ENCODE measurements at places on chromosomes 4 and X.
A peak's percentile ranks its signal among the peaks of the same experiment; 100 is the strongest.

DNA sequence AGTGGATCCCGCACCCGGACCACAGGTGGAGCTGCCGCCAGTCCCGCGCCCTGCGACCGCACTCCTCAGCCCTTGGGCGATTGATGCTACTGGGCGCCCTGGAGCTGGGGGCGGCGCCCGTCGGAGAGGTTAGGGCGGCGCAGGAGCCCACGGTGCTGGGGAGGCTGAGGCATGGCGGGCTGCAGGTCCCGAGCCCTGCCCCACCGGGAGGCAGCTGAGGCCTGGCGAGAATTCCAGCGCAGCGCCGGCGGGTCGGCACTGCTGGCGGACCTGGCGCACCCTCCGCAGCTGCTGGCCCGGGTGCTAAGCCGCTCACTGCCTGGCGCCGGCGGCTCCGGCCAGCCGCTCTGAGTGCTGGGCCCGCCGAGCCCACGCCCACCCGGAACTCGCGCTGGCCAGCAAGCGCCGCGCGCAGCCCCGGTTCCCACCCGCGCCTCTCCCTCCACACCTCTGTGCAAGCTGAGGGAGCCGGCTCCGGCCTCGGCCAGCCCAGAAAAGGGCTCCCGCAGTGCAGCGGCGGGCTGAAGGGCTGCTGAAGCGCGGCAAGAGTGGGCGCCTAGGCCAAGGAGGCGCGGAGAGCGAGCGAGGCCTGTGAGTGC is 1256.5 kb downstream of the STIM2 start:
- DNase-seq: no peak

DNA sequence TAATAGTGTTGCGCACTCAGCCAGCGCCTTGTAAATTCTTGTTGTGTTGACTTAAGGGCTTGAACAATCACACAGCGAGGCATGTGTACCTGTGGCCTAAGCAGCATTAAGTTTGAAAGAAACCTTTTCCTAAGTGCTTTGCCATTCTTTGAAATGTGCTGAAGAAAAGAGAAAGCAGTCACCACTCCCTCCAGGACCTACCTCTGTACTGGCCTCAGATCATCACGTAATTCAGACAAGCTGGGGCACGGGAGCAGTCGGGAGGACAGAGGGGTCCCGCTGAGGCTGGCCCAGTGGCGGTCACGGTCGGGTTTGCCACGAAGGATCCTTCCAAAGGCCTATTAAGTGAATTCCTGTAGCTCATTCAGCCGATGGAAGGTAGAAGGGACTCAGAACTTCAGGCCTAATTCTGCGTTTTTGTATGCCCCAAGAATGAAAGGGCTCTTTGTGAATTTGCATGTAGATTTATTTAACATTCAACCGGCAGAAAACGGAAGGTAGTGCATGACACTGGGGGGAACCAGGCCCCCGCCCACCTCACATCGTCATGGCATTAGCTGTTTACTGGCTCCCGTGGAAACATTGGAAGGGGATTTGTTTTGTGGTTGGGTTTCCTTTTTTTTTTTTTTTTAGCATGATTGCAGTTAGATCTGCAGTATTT is 106.3 kb downstream of the TRAPPC11 start:
- peak; percentile 61 for DNase-seq

DNA sequence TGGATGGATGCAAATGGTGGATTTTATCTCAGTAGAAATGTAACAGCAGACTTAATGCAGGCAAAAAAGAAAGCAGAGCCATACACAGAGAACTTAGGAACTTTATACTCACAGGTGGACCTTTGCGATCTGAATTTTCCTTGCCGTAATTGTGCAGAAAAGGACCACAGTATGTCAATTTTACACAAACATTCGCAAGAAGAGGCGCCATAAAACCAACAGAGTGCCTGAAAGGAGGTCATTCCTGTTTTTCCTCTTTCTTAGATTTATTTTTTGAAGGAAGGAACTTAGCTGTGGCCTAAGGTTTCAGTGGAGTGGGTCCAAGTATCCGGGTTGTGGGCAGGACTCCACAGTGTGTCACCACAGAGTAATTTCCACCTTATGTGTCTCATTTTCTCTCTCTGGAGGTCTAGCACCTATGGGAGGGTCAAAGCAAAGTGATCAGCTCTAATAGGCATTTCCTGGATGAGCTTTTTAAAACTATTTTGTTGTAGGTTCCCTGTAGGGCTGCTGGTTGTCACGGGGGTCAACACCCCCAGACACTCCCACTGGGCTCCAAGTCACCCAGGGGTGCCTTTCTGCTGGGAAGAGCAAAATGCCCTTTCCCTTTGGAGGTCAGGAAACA is 24.7 kb upstream of the PBDC1 start:
- no peak for DNase-seq

DNA sequence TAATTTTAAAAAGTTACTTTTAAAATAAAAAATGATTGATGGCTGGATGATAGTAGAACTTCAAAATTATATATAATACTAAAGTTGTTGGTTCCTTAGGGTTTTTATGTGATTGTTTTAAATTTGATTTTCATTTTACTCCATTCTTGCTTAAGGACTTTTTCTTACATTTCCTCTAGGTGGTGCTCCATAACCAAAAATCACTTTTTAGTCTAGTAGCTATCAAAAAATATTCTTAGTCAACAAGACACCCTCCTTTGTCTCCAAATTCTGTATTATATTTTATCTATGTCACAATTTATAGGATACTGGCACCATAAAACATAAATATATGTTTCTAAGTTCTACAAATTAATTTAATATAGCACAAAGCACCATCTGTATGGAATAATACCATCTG is 67.2 kb upstream of the BRWD3 start:
- no peak for DNase-seq

GRCh38 chr4:22962295-22962694 is 269.6 kb downstream of the GBA3 start:
- no peak for DNase-seq

DNA sequence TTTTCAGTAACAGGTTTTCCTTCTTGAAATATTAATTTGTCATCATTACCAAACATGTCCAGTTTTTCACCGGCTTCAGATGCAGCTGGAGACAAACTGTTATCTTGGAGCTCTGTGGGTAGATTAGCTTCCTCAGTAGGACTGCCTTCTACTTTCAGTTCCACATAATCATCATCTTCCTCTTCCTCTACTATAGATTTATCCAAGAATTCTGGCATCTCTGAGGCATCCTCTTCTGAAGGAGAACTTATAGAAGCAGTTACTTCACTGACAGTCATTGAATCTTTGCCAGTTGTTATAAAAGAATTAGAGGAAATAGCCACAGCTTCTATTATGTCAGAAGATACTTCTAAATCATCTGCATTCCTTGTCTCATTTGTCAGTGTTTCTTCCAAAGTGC is 162.9 kb downstream of the LRBA start:
- no peak for DNase-seq

DNA sequence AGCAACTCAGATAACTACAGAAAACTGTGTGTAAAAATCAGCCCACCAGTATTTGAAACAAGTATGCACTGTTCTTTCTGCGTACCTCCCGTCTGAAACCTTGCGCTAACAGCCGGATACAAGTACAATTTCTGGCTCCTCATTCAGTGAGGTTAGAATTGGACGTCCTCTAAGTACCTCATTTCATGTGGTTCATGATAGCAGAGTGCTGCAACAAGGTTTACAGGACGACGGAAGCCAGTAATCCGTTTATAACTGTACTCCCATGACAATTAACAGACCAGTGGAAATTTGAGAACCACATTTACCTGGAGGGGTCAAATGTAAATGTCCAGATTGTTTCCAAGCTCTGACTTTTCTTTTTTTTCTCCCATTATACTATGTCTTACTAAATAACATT is 52.9 kb upstream of the TENM3 start:
- DNase-seq: no peak

GRCh38 chr4:175823015-175823742 is 11.1 kb upstream of the GPM6A start:
- no peak for DNase-seq

DNA sequence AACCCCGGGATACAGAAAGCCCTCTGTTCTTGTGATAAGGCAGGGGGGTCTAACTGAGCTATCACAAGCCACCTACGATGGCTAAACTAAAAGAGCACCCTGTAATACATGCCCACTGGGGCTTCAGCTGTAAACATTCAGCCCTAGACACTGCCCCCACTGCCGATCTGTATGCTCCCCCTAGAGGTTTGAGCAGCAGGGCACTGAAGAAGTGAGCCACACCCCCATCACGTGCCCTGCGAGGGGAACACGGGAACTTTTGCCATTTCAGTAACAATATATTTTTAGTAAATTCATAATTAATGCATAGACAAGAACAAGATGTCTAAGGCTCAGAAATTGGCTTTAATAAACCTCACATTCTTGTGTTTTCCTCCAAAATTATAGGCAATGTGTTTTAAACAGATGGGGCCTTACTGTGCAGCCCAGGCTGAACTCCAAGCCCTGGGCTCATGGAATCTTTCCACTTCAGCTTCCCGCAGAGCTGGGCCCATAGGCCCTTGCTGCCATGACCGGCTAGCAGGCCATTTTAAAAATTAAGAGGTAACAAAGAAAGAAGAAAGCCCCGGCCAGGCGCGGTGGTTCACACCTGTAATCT is 235.3 kb upstream of the SFRP2 start:
- DNase-seq: no peak

GRCh38 chrX:152997337-152997736 is 3.4 kb upstream of the PNMA5 start:
- DNase-seq: no peak

- DNase-seq: no peak
These were observed 24.9 kb downstream of the PCDH7 start for GRCh38 chr4:30744957-30745640.

- DNase-seq: no peak
These were observed 401.8 kb downstream of the PABPC4L start for GRCh38 chr4:133799717-133800315.

GRCh38 chr4:11028334-11028733 is 343.8 kb upstream of the CLNK start:
- DNase-seq: no peak

DNA sequence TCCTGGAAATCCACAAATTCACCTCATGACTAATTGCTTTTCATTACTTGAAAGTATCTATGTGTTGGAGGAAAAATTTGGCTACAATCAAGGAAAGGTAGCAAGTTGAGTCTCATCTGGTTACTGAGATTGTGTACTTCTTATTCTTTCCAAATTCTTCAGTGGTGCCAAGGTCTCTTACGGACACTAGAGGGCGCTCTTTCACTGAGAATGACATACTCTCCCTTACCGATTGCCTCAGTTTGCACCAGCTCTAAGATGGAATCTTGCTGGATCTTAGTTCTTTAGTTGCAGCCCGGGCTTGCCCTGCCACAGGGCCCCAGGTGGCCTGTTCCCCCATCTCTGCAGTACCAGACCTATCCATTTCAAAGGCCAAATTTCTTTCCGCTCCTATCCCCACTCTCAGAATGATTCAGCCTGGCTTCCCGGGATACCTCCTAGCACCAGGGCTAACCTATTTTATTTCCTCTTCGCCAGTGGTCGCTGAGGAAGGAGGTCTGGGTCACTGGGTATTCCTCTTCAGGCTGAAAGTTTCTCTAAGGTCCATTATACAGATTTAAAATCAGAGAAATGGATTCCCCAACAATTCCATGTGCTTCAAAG is 24.6 kb upstream of the GPR50 start:
- peak; percentile 15 for DNase-seq

GRCh38 chr4:100098011-100098545 is 92.2 kb downstream of the DDIT4L start:
- DNase-seq: no peak

- DNase-seq: no peak
These were observed 524.9 kb upstream of the HTR2C start for GRCh38 chrX:114058988-114059418.

- DNase-seq: peak; percentile 22
These were observed 5.9 kb downstream of the LAMP2 start for GRCh38 chrX:120463241-120463640.

Data from prostate gland (tissue), 2 donors.